ENCODE measurements at places on chromosomes 1 and 21. TPM values are rescaled to one million over a fixed set of nuclear protein-coding genes. Genes with fewer than 3 reads are reported as not detected.

Gene OR2L13
- not detected for total RNA-seq

Gene CCDC185
- not detected for total RNA-seq

Gene TNNI3K
- 9.7 TPM for total RNA-seq

Gene PAQR7
- total RNA-seq, result 7.0 TPM

Gene AKR7A2
- total RNA-seq, result 67.1 TPM

Gene SLC26A9
- not detected for total RNA-seq

Gene ATP1A4
- total RNA-seq, result 0.68 TPM

Gene ASTN1
- total RNA-seq, result 0.42 TPM

Gene GPR37L1
- total RNA-seq, result not detected

DNA sequence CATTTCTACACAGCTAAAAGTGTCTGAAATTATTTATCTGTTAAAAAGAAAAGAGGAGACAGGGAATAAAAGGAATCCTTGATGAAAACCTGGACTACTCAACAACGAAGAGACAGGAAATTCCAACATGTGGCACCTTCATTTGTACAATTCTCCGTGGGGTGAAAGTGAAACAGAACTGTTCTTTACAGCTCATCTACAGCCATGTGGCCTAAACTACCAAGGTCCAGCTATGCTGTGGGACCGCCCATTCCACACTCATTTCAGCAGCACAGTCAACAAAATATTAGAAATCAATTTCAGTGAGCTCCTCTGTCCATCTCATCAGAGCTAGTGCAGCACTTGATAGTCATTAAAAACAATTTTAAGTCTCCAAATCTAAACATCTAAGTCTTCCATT lies 44.0 kb downstream of the UBR4 start:
- DNase-seq, result no peak

DNA sequence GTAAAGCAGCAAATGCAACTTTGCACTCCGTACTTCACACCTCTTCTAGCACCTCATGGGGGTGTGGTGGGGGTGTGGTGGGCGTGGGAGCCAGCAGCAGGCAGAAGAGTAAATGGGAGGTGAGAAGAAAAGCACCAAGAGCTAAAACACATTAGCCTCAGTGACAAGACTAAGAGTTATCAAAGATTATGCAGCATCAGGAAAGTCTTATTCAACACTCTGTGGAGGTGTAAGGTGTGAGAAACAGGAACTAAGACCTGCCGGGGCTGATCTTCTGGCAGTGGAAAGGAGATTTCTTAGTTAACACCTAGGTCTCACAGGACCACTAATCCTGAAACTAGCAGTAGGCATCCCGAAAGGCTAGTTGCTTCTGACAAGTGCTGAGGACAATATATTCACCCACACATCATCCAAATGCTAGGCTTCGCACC lies 9.9 kb downstream of the TGFBR3 start:
- no peak for DNase-seq

DNA sequence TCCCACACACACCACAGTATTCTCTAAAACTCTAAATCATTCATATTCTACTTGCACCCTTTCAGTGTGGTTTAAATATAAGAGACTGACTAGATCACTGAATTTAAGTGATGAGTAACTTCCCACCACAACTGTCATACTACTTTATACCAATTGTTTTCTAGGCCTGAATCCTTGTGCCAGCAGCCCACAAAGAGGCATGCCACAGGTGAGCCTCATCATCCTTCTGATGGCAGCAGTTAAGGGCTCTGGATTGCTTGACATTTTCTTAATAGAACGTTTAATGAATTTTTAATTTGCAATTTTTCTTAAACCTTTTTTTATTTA lies 9.6 kb downstream of the C1orf105 start:
- DNase-seq, result no peak

- no peak for DNase-seq
Measured at GRCh38 chr1:63466759-63467158, 56.3 kb downstream of the ITGB3BP start.

DNA sequence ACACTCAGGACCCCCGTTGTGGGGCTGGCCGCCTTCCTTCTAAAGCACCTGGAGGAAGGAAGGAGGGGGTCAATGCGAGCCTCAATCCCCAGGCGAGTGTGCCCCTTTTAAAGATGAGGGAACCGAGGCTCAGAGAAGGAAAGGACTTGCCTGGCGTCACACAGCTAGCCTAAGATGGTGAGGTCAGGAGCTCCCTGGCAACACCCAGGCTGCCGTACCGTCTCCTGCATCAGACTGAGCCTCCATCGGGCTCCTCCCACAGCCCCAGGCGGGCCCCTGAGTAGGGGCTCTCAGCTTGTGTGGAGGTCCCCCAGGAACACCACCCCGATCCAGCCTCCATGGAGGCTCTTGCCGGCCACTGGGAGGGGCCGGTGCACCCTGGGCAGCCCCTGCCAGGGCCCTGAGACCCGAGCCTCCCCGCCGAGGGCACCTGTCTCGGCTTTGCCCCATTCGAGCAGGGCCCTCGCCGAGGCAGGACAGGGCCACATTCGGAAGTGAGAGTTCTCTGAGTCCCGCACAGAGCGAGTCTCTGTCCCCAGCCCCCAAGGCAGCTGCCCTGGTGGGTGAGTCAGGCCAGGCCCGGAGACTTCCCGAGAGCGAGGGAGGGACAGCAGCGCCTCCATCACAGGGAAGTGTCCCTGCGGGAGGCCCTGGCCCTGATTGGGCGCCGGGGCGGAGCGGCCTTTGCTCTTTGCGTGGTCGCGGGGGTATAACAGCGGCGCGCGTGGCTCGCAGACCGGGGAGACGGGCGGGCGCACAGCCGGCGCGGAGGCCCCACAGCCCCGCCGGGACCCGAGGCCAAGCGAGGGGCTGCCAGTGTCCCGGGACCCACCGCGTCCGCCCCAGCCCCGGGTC lies at the start of gene AIRE:
Gene AIRE, plus strand, starts transcription at position 739 of the 855 bp plus-strand sequence. CDS start 131 bp downstream, outside the sequence.
- DNase-seq, result no peak

DNA sequence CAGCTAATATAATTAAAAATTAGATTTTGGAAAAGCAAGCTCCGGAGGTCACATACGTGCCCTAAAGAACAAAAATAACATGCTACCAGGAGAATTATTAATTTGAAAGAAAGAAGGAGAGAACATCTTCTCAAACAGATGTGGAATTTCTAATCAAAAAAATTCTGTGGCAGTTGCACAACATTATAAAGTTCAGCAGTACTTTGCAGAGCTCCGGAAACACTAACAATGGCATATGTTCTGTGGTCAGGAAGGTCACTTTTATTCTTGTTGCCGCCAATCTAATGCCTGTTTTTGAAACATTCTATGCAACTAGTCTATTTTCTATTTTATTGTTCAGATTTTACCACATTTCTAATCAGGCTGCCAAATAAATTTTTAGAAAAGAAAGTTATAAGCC lies 186.8 kb downstream of the SMYD3 start:
- no peak for DNase-seq

DNA sequence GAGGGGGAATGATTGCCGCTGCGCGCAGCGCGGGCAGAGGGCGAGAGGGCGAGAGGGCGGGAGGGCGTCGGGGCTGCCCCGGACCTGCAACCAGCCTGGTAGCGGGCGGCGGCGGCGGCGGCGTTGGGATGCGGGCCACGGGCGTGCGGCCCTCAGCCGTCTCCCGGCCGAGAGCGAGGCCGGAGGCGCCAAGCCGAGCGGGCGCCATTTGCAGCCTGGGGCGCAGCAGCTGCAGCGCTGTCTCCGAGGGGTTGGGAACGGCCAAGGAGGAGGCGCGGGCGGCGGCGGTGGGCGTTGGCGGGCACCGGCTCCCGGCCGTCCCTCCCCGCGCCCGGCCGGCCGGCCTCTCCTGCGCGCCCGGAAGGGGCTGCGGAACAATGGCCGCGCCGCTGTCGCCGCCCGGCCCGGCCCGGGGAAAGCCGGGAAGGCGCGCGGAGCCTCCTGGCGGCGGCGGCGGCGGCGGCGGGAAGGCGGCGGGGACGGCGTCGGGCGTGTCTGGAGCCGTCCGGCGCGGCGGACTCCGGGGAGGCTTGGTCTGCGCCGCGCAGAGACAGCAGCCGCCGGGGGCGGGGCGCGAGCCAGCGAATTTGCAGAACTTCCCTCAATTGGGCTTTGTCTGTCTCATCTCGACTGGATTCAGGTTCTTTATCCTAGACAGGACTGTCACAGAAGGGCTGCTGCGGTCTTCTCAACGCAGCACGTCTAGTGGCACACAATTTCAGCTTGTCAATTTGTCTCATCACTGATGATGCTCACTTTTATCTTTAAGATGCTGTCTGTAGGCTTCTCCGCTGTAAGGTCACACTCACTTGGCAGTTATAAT lies 35.7 kb downstream of the ZBTB8B start:
- no peak for DNase-seq

GRCh38 chr1:209485751-209486150 lies 97.8 kb upstream of the CAMK1G start:
- no peak for DNase-seq

DNA sequence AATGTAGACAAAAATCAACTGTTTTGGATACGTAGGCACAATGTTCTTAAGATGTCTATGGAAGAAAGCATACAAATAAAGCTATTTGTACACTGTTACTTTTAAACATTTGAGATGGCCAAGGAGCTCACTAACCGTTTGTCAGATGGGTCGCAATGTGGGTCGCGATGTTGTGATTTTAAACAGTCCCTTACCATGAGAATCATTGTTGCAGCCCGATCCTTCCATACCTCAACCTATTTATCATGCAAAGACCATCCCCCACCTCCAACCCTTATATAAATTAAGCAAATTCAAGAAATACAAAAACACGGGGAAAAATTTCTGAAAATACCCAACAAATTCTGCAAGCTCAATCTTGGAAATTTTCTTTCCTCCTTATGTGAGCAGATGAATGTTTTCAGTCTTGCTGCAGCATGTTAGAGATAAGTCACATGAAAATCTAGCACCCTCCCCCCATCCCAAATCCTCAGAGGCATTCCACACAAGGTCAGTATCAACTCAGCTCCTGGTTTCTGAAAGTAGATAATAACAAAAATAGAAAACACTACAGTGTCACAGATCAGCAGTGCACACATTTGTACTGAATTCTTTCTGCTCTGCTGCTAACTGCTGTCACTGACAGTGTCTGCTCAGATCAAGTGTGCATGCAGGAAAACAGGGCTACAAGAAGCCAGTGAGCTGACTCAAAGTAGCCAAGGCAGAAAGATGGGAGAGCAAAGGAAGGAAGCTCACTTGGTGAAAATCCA lies 92.9 kb upstream of the TTC39A start:
- no peak for DNase-seq

- no peak for DNase-seq
Measured at GRCh38 chr1:53502641-53503432, 43.6 kb downstream of the DMRTB1 start.

DNA sequence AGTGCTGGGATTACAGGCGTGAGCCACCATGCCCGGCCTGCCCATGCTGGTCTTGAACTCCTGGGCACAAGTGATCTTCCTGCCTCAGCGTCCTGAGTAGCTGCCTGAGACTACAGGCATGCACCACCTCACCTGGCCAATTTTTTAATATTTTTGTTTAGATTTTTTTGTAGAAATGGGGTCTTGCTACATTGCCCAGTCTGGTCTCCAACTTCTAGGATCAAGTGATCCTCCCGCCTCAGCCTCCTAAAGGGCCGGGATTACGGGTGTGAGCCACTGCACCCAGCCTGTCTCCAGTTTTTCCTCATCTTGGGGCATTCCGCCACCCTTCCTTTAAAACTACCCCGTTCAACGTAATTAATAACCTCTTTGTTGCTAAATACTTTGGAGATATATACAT lies 7.4 kb downstream of the PMF1 start:
- DNase-seq, result no peak

DNA sequence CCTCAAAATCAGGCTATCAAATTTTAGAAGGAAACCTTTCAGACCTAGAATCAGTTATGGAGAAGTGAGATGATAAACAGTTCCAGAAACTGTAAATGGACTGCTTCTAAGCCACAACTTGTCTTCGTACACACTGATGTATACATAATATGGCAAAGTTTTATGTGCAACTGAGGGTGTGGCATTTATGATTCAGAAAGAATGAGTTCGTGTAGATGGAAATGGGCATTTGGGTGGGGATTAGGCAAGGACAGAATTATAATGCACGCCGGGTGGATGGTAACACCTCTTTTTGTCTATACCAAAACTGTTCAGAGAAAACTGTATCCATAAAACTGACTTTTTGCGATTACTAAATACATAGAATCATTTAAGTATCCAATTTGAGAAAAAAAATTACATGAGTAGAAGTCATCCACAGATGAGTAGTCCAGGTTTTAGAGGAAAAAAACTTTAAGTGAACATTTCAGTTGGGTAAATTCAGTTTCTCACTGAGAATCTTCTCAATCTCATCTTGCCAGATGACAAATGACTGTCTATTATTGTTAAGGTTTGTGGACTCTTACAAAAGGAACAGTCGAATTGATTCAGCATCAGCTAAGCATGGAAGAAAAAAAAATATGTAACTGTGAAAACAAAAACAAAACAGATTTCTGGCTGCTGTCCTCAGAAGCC lies 22.5 kb downstream of the ERRFI1 start:
- DNase-seq, result no peak

- no peak for DNase-seq
Measured at GRCh38 chr1:229268505-229268904, 2.4 kb upstream of the RAB4A start.

- no peak for DNase-seq
Measured at GRCh38 chr1:15027515-15027986, 126.0 kb upstream of the TMEM51 start.

- DNase-seq, result no peak
Measured at GRCh38 chr1:160877221-160877620, 7.8 kb downstream of the ITLN1 start.

GRCh38 chr1:7224644-7225043 lies 439.4 kb downstream of the CAMTA1 start:
- no peak for DNase-seq

DNA sequence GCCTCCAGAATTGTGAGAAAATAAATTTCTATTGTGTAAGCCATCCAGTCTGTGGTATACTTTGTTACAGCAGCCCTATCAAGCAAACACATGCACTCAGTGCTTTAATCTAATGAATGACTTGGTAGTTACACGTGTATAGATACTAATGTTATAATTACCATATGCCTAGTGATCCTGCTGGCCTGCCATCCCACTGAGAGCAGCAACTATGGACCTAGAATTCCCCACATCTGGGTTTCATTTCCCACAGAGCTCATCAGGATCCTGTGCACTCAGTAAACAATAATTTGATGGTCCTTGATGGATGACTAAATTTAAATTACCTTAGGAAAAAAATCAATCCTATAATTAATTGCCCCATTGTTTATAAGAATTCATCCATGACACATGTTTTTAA lies 86.5 kb upstream of the RGS1 start:
- DNase-seq, result no peak

DNA sequence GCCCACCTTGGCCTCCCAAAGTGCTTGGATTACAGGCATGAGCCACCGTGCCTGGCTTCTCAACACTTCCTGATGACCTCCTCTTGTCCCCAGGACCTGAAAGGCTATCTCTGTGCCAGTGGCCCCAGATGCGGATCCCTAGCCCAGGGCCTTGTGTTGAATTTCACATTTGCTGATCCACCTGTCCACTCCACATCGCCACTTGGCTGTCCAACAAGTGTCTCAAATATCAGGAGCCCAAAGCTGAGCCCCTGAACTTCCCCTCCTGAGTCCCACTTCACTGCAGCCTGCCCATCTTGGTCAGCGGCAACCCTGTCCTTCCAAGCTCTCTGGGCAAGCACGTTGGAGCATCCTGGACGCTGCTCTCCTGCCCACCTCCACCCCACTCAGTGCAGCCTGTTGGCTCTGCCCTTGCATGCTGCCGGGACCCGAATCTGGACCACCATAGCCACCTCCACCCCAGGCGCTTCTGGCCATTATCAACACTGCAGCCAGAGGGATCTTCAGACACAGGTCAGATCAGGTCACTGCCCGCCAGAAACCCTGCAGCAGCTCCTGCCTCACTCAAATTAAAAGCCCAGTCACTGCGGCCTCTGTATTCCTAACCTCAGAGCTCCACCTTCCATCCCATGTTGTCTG lies 352.5 kb upstream of the VAMP3 start:
- DNase-seq, result no peak

Measured in thoracic aorta (tissue), 2 donors.